ENCODE measurements at places on chromosomes 3 and 15.
A peak's percentile ranks its signal among the peaks of the same experiment; 100 is the strongest.

DNA sequence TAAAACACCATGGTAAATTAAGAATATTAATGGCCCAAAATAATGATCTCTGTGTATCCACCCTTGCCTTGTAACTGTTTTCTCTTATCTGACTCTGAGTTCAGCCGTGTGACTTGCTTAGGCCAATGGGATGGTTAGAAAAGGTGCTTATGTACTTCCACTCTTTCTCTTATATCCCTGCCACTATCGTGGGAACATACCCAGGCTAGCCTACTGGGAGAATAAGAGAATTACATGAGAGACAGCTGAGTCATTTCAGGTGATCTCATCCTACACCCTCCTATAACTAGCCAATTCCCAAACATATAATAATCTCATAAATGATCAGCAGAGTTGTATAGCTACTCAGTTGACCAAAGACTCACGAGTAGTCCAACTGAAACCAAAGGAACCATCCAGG, 98.3 kb upstream of the ABI3BP start:
- no peak for DNase-seq

DNA sequence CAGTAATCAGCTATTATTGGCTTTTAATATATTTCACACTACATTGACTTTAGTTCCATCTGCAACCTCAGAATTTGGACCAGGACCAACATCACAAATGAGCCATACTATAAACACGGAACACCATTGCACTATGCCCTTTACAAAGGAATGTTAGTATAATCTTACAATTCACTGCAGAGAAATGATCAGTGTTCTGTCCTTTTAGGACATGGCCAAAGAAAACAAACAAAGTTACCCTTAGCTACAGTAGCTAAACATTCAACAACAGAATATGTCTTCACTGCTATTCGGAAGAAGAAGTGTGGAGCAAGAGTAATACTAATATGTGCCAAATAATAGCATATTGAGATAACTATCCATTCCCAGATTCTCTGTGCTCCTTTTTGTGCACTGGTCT, 90.4 kb downstream of the NAALADL2 start:
- peak; percentile 47 for DNase-seq

GRCh38 chr3:139830817-139831216, 104.2 kb upstream of the CLSTN2 start:
- no peak for DNase-seq

- no peak for DNase-seq
These were observed 34.2 kb upstream of the SYN2 start for GRCh38 chr3:11969986-11970385.

DNA sequence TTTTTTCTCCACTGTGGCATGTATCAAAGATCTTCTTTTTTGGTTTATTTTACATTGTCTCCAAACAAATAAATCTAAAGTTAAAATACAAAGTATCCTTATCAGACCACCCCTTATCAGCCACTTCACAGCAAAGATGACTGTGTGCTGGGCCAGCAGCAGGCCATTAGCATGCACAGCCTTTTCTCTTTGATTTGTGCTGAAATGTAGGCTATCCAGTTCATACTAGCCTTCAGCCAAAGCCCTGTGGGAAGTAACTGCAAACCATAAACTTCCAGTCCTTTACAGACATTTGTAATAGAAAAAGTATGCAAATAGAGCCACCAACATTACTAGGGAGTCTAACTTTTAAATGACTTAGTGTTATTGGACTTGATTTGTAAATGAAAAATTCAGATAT, 816.3 kb downstream of the FHIT start:
- DNase-seq = no peak

GRCh38 chr15:70437882-70438451, 325.4 kb downstream of the UACA start:
- no peak for DNase-seq

GRCh38 chr3:171175741-171176234, 149.3 kb upstream of the SLC2A2 start:
- peak; percentile 48 for DNase-seq

GRCh38 chr3:122100591-122101463, 45.7 kb downstream of the CD86 start:
- no peak for DNase-seq

GRCh38 chr3:172604895-172605646, 81.8 kb upstream of the TNFSF10 start:
- no peak for DNase-seq

DNA sequence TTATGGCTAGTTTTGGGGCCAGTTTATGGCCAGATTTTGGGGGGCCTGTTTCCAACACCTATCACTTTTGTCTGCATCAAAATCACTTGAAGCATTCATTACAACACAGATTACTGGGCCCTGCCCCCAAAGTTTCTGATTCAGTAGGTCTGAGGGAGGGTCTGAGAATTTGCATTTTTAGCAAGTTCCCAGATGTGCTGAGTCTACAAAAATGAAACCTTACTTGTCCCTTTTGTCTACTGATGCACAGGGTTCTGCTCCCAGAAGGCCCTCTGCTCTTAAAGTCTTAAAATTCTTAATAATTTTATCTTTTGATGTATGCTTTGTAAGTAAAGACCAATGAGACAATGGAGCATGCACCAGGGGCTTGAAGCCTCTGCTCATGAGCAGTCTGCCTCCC, 146.0 kb downstream of the POLQ start:
- DNase-seq = no peak

Data from GM04504 (cell line).